ENCODE measurements at places on chromosomes 16 and 17. TPM values are rescaled to one million over a fixed set of nuclear protein-coding genes. Genes with fewer than 3 reads are reported as not detected.

Gene MMP28
- 0.25 TPM for polyA plus RNA-seq

Gene HIGD1B
- not detected for polyA plus RNA-seq

Gene KDM6B
- polyA plus RNA-seq = 2.3 TPM

Gene RDM1
- not detected for polyA plus RNA-seq

Gene KRT9
- polyA plus RNA-seq = not detected

DNA sequence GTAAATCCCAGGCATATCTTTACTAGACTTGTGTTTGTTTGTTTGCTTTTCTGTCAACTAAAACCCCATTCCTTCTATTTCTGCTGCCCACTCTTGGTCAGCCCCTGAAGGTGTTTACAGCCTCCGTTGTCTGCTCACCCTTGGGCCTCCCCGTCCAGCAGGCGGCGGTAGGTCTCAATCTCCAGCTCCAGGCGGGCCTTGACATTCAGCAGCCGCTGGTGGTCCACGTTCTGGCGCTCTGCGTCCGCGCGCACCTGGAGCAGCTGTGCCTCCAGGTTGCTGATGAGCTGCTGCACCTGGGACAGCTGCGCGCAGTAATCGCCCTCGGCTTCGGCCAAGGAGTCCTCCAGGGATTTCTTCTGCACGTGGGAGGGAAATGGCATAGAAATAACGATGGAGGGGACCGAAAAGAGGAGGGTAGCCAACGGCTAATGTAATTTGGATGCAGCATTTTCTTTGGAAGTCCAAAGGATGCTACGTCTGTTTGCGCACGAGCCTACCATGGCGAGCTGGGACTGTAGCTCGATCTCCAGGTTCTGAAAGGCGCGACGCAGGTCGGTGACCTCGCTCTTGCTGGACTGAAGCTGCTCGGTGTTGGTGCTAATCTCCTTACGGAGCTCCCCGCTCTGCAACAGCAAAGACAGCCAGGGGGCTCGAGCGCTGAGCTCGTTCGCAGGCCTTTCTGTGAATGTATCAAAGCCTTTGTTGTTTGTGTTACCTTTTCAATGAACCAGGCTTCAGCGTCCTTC, 3.9 kb downstream of the KRT12 start:
- no peak for DNase-seq

- peak; percentile 35 for DNase-seq
These were observed 8.5 kb downstream of the MMP28 start for GRCh38 chr17:35786941-35787432.

DNA sequence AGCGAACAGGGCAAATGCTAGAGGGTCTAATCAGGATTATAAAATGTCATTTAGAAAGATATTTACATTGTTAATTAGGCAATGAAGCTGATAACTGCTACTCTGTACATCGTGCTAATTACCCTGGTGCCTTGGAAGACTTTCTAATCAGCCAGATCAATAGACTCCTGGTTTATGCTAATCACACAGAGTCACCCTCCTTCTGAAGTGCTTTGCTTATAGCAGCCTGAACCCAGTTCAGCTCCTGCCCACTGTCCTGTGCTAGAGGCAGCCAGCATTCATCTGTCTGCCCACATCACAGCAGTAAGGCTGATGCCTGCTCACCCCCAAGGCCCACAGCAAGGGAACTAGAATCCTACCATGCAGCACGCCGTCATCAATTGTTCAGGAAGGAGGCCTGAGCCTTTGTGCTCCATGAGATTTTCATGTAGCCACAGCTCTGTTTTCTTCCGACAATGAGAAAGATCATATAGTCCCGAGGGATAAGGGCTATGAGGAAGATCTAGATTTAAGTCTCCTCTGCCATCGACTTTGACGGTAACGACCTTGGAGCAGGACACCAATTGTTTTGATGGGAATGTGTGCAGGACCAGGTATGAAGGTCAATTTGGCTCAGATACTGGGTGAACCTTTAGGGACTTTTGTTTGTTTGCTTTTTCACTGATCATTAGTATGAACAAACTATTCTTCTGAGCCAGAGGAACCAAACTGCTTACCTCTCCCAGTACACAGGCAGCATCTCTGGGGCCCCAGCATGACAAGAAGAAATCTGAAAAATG, 12.5 kb upstream of the LYRM9 start:
- DNase-seq = no peak

DNA sequence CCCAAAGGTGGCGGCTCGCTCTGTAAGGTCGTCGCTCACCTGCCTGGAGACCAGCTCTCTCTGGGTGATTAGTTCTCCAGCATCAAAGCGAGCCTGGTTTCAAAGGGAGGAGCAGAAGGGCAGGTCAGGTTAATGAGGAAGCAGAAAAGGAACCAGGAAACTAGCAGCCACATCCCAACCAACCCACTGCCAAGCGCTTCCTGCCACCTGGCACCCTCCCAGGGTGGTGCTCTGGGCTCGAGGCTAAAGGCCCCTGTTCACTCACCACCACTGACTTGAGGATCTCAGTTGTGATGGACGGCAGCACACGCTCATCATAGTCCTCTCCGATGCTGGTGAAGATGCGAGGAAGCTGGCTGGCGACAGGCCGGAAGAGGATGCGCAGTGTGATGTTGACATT, 5.6 kb downstream of the PHB1 start:
- DNase-seq = no peak

DNA sequence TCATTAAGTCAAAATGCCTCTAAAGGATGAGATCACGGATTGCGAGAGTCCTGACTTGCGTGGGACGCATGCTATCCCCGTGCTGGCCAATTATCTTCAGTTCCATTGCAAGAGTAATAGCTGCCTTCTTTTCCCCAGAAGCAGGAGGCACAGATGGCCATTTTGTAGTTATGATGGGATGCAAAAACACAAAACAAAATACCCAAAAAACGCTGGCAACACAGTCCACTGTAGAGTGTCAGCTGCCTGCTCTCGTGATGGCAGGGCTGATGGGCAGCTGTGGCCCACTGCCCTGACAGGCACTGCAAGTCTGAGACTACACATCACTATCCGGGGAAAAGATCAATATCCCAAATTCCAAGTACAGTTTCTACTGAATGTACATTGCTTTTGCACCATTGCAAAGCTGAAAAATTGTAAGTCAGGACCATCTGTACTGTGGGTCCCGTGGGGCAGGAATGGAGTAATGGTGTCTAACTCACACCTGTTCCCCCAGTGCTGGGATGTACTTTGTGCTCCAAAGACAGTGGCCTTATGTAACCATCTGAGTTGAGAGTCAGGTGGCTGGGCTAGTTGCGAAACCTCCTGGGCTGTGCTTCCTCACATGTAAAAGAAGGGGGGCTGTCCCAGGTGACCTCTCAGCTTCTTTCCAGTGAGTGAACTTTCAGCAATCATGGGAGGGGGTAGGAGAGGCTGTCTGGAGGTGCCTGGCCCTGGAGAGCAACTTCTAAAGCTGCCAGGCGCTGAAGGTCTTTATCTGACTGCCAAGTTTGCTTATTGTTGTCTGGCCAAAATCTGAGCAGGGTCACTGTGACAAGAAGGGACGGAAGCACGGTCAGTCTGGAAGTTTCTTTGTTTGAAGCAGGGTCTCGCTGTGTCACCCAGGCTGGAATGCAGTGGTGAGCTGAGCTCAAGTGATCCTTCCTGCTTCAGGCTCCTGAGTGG, 4.7 kb downstream of the SLC47A1 start:
- no peak for DNase-seq

GRCh38 chr16:86761111-86762031, 183.0 kb downstream of the FOXL1 start:
- peak; percentile 78 for DNase-seq

GRCh38 chr17:57091186-57091618, 6.2 kb downstream of the AKAP1 start:
- DNase-seq = no peak

GRCh38 chr16:84514874-84515835, 10.7 kb upstream of the MEAK7 start:
- no peak for DNase-seq

DNA sequence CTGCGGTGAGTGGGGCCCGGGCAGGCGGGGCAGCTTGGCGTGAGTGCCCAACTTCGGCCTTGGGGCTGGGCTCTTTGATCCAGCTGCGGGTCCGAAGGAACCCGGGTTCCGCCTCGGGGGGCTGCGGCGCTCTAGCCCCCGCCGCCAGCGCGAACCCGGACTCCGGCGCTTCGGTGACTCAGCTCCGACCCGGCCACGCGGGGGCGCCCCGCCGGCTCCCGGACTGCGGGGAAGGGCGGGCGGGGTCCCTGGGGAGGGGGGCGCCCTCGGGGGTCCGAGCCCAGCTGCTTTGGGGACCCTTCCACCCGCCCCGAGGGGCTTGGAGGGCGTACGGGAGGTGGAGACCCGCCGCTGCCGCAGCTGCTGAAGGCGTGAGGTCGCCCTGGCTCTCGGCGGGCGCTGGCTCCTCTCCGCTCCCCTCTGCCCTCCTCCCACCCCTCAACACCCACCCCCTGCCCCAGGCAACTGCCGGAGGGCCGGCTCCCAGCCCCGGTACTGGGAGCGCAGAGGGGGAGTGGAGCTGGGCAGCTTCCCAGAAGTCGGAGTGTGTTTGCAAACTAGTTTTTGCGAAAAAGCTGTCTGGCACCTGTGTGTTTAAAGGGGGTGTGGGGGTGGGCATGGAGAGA, 516 bp downstream of the CPNE2 start:
- peak; percentile 60 for DNase-seq

DNA sequence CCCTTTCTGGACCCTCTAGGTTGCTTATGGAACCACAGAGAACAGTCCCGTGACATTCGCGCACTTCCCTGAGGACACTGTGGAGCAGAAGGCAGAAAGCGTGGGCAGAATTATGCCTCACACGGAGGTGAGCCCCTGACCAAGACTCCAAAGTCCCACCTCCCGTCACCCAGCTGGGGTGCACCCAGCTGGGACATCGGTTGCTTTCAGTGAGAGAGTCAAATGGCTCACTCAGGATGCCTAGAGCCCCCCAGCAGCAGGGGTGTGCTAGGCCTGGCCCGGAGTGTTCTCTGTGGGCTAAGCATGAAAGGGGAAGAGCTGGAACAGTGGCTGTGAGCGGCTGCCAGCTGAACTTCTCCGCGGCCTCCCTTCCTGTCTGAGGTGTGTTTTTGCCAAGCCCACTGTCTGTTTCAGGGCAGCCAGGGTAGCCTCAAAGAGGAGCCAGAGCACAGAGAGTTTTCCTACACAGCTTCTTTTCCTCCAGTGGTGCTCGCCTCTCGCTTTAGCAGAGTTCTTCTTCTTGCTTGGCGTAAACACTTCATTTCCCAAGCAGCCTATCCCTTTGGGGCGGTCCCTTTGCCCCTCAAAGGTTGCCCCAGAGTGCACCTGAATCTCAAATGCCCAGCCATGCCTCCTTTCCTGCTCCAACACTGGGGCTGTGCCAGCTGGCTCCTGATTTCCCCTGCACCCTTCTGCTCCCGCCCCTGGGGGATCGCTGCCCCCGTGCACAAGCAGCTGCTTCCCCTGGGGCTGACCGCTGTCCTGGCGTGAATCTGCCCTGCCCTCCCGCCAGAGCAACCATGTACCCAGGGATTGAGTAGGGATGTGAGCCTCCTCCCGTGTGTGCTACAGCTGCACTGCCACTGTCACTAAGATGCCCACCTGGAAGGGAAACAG, 2.6 kb upstream of the CHAD start:
- no peak for DNase-seq

DNA sequence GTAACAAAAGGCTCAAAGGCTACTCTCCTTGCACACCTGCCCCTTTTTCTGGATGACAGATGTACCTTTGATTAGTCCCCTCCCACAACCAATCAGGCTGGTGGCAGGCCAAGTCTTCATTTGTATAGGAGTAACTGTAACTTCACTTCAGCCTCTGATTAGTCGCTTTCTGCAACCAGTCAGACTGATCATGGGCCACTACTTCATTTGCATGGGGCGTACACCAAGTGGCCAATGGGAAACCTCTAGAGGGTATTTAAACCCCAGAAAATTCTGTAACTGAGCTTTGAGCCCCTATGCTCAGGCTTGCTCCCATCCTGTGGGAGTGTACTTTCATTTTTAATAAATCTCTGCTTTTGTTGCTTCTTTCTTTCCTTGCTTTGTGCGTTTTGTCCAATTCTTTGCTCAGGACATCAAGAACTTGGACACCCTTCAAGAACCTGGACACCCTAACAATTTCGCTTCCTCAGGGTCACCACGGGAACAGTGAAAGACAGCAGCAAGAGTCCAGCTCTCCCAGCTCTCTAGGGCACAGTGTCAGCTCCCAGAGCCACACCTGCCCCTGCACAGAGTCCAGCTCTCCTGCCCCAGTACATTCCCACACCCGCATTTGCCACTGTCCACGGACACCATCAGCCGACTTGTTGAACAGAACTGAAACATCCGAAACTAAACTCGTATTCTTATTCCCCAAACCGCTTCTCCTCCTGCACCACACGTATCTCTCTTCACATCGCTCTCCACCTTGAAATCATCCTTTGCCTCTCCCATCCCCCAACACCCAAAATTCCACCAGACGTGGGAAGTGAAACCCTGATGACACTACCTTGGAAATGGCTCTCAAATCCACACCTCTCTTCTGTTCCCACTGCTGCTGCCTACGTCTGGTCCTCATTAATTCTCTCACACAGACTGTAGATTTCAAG, 53.4 kb downstream of the ABCC12 start:
- no peak for DNase-seq

DNA sequence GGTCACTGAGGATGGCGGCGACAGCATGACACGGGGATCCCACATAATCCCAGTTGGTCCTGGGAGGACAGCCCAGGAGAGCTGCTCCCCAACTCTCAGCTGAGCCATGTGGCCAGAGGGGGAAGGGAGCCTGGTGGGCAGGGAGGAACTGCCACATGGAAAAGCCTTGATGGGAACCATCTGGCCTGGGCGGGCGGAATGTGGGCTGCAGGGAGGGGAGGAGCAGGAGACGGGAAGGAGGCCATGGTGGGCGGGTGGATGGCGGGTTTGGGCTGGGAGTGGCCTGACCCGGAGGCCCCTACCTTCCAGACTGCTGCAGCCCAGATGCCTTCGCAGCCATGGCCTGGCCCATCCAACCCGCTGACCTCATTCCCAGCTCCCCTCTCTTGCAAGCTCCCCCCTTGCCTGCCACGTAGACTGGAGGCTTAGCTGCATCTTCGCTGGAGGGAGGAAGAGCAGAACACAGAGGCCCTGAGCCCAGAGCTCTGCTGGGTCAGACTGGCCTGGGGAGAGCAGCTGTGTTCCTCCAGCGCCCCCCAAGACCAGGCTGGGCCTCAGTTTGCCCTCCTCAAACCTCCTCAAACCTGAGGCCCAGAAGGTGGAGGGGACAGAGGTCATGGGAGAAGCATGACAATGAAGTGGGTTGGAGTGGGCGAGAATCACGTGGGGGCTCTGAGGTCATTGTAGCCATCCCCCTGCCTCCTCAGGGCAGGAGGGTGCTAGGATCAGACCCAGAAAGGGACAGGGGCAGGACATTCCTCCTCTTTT, 8.2 kb upstream of the COL1A1 start:
- peak; percentile 100 for DNase-seq

GRCh38 chr16:48212033-48212432, 32.1 kb upstream of the LONP2 start:
- DNase-seq = no peak
